ENCODE measurements at places on chromosomes 4 and X.

DNA sequence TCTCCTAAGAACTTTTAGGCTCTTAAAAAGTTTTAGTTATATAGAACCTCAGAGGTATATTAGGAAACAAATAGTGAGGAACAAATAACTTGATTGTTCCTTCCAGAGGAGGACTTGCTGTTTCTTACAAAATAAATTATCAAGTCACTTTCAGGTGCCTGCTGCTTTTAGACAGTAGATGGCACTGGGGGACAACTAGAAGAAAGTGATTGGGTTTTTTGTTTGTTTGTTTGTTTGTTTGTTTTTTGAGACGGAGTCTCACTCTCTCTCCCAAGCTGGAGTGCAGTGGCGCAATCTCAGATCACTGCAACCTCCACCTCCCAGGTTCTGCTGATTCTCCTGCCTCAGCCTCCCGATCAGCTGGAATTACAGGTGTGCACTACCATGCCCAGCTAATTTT lies 35.4 kb upstream of the CDKL5 start:
- no peak for DNase-seq

DNA sequence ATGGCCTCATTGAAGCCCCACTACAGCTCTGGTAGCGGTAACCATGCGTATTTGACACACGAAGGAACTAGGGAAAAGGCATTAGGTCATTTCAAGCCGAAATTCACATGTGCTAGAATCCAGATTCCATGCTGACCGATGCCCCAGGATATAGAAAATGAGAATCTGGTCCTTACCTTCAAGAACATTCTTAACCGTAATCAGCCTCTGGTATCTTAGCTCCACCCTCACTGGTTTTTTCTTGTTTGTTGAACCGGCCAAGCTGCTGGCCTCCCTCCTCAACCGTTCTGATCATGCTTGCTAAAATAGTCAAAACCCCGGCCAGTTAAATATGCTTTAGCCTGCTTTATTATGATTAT lies 876 bp downstream of the HPRT1 start:
- DNase-seq = no peak

- DNase-seq = no peak
Measured at GRCh38 chr4:15677507-15677988, 4.1 kb upstream of the FAM200B start.

DNA sequence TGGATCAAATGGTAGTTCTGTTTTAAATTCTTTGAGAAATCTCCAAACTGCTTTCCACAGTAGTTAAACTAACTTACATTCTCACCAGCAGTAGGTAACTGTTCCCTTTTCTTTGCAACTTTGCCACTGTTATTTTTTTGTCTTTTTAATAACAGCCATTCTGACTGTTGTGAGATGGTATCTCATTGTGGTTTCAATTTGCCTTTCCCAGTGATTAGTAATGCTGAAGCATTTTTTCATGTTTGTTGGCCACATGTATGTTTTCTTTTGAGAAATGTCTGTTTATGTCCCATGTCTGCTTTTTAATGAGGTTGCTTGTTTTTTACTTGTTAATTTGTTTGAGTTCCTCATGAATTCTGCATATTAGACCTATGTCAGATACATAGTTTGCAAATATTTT lies 198.8 kb downstream of the RAB28 start:
- no peak for DNase-seq

DNA sequence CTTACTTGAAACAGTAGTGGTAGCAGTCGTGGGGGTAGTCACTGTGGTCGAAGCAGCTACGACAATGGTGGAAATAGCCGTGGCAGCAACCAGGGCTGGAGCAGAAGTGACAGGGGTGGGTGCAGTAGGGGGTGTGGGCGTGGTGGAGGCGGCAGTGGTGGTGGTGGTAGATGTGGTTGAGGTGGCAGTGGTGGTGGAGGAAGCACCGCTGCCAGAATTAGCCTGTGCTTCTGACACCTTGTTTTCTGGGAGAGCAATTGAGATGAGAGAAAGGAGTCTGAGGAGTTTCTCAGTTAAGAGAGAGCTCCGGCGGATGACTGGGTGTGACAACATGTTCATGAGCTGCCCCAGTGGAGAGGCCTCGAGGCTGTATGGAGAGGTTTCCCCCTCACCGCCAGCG lies 113.5 kb upstream of the HSD17B10 start:
- DNase-seq = no peak

DNA sequence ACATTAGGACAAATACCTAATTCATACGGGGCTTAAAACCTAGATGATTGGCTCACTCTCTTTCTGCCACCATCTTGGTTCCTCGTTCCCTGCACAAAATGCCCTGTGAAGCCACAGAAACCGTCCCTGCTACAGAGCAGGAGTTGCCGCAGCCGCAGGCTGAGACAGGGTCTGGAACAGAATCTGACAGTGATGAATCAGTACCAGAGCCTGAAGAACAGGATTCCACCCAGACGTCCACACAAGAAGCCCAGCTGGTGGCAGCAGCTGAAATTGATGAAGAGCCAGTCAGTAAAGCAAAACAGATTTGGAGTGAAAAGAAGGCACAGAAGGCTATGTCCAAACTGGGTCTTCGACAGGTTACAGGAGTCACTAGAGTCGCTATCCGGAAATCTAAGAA lies 34.3 kb downstream of the TRIM61 start:
- no peak for DNase-seq

GRCh38 chr4:109803924-109804571 lies 2.2 kb upstream of the CFI start:
- no peak for DNase-seq

GRCh38 chr4:23213198-23213597 lies 520.5 kb downstream of the GBA3 start:
- no peak for DNase-seq

DNA sequence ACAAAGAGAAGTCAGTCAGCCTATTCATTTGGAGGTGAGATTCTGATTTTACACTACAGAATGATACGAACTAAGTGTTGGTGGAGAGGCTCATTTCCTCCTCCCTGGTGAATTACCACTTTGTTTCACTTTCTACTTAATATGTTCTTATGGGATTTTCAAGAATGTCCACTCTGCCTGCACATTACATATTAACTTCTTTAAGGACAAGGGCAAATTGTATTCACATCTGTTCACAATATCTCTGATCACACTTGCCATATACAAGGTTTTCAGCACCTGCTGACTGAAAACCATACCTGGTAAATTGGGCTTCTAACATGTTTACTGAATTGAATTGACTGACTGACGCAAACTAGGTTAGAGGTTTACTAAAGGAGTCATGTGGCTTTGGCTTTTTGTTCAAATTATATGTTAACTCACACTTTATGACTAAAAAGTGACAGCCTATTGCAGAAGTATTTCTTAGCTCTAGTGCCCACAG lies 188.4 kb upstream of the MBNL3 start:
- no peak for DNase-seq

GRCh38 chrX:40043895-40044294 lies 53.9 kb downstream of the BCOR start:
- DNase-seq = no peak

GRCh38 chr4:152360045-152360410 lies 175.9 kb downstream of the FBXW7 start:
- DNase-seq = no peak

DNA sequence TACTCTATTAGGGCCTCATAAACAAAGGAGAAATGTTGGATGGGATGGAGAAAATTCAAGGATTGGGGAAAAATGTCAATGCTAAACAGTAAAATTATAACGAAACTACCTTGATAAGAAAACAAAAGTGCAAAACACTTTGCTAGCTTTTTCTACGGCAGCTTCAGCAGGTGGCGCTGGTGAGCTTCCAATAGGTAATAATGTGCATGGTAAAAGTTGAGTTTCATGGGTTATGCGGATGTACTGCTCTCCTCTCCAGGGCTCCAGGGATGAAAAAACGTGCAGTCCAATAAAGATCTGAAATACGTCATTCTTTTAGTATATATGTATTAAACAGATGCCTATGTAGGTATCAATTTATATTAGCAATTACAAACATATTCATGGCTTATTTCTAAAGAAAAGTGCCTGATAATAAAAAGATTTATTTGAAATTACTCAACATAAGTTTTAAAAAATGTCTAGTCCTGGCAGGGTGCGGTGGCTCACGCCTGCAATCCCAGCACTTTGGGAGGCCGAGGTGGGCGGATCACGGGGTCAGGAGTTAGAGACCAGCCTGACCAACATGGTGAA lies 239.6 kb downstream of the GRXCR1 start:
- DNase-seq = peak; percentile 39

DNA sequence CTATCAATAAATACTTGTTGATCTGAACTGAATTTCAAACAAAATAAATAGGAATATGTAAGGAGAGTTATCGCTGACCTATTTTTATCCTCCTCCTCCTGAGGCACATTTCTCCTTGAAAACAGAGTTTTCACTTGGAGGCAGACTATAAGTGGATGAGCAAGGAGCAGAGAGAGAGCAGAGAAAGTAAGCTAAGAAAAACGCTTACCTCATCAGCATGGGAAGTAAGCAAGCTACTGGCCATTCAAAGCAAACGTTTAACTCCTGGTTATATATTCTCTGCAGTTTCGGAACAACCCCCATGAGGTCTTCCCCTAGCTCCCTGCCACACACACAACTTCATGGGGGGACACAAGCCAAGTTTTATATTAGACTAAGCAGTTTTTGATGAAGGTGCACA lies 13.2 kb downstream of the ZDHHC9 start:
- DNase-seq = no peak

GRCh38 chr4:108371282-108371681 lies 202.6 kb upstream of the LEF1 start:
- DNase-seq = no peak

- DNase-seq = no peak
Measured at GRCh38 chr4:180205276-180205675, 2037.9 kb upstream of the TENM3 start.

DNA sequence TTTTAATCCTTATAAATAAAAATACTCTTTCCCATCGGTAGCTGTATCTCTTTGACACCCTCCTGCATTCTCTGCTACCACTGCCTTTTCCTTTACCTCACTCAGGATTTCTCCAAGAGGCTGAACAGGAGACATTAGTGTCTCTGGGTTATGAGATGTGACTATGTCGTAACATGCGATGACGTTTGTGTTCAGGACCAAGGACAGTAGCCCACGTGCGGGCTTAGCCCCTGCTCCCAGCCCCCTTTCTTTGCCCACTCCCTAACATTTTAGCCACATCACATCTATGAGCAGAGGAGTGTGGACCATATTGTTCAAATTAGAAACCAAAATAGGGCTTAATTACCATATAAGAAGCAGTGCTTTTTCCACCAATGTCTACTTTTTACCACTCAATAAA lies 369.3 kb downstream of the FBXW7 start:
- no peak for DNase-seq

DNA sequence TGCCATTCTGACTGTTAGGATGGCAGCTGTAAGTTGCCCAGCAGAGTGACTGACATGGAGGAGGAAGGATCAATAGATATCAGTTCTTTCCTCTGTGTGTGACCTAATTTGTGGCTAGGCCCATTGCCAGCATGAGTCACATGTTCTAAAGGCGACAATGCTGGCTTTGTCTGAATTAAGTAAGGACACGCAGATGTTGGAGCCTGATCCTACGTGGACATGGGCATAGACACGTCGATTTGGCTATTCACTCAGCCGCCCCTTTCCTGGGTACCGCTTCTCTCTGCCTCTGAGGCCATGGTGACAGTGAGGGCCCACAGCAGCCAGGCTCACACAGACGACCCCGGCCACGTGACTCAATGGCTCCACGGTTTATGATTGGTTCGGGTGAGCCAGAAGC lies 16.3 kb downstream of the PROM1 start:
- DNase-seq = no peak

- DNase-seq = no peak
Measured at GRCh38 chrX:65644621-65645289, 22.7 kb upstream of the MSN start.

GRCh38 chrX:132741689-132742088 lies 216.7 kb downstream of the HS6ST2 start:
- no peak for DNase-seq

DNA sequence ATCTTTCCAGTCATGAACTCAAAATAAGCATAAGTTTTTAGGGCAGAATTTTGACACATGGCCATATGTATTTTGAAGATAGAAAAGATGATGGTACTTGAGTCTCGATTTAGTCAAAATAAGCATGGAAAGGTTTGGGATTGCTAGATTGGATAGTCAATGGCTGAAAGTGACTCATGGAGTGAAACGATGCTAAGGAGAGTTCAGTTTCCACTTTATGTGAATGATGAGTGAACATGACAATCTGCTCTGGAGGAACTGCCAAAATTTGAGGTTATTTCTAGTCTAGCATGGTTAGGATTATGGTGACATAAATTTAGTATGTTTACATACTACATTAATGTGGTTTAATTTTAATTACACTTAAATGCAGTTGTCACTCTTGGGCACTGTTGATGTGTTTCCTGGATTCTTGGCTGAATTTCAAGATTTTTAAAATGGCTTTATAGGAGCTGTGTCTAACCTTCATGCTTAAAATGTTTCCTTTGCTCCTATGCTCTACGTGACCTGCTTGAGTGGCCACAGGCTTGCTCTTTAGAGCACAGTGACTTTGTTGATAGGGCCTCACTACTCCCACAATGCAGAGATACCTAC lies 17.1 kb downstream of the DDX3X start:
- DNase-seq = no peak

GRCh38 chrX:130789793-130790192 lies 113.2 kb downstream of the ENOX2 start:
- DNase-seq = no peak

- no peak for DNase-seq
Measured at GRCh38 chr4:42149004-42149403, 3.5 kb downstream of the BEND4 start.

DNA sequence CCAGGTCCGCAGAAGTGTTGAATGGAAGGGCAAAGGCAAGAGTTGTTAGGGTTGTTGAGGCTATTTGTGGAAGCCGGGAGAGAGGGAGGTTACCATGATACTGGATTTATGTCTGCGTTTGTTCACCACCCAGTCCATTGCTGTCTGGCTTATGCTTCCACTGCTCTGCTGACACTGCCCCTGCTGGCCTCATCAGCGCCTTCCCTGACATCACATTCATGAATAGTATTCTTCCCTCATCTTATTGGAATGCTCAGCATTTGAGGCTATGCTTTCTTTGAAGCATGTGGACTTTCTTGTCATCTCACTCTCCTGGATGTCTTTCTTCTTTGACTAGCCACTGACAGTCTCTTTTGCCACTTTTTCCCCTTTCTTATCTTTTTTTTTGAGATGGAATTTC lies 10.3 kb downstream of the GNL3L start:
- DNase-seq = no peak

DNA sequence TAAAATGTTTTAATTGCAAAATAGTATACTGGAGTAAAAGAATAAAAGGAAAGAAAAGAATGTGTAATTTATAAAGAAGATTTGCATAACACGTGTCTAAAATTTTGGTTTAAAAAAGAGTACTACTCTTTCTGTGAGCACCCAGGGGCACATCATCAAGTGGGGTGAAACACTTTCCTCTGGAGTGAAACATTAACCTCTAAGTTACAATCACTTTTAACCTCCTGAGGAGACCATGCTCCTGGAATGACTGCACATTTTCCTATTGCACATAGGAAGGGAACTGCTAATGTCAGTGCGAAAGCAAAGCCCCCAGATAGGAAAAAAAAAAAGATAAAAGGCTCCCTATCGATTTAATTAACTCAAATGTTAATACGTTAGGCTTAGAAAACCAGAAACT lies 13.3 kb downstream of the VEGFC start:
- no peak for DNase-seq

- DNase-seq = no peak
Measured at GRCh38 chr4:186329372-186329771, 63.4 kb downstream of the F11 start.

Data from stimulated activated CD4-positive, alpha-beta T cell treated with anti-CD3 and anti-CD28 coated beads, Interleukin-2, amount 100 ng/mL, for 48 hours (primary cell).